ENCODE measurements at places on chromosomes 13 and 19.

DNA sequence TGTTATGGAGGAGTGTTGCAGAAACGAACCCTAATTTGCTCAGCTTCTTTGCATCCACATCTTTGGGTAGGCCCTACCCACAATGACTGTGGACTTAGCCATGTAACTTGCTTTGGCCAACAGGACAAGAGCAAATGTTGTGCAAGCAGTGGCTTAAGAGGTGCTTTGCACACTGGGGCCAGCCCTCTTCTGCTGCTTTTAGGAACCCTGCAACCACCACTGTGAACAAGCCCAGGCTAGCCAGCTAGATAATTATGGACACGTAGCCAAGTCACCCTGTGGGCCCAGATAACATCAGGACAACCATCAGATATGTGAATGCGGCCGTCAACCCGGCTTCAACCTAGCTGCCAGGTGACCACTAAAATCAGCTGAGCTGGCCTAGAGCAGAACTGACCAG is 17.1 kb downstream of the C19orf47 start:
- DNase-seq: no peak

- no peak for DNase-seq
Measured at GRCh38 chr19:38183251-38183897, 40.6 kb downstream of the DPF1 start.

DNA sequence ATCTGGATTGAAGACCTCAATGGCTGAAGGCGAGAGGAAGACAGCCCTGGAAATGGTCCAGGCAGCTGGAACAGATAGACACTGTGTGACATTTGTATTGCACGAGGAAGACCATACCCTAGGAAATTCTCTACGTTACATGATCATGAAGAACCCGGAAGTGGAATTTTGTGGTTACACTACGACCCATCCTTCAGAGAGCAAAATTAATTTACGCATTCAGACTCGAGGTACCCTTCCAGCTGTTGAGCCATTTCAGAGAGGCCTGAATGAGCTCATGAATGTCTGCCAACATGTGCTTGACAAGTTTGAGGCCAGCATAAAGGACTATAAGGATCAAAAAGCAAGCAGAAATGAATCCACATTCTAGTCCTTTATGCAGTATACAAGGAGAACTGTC is 1.2 kb downstream of the POLR1D start:
- no peak for DNase-seq

GRCh38 chr13:93881411-93881810 is 598.1 kb downstream of the DCT start:
- DNase-seq: no peak

- no peak for DNase-seq
Measured at GRCh38 chr13:111646456-111646855, 326.0 kb downstream of the TEX29 start.

DNA sequence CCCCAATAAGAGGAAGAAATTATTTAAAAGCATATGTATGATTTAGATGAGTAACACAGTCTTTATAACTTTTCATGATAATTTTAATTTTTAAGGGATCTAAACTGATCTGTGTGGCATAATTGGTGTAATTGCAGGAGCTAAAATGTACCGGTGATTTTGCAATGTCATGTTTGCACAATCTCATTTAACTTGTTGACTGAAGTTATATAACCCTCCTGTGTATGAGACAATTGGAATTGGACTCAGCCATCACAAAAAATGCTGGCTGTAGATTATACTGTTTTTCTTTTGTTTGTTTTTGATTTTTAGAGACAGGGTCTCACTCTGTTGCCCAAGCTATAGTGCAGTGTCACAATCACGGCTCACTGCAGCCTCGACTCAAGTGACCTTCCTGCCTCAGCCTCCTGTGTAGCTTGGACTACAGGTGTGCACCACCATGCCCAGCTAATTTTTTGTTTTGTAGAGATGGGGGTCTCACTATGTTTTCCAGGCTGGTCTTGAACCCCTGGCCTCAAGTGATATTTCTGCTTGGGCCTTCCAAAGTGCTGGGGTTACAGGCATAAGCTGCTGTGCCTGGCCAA is 26.1 kb downstream of the FGF9 start:
- DNase-seq: no peak

DNA sequence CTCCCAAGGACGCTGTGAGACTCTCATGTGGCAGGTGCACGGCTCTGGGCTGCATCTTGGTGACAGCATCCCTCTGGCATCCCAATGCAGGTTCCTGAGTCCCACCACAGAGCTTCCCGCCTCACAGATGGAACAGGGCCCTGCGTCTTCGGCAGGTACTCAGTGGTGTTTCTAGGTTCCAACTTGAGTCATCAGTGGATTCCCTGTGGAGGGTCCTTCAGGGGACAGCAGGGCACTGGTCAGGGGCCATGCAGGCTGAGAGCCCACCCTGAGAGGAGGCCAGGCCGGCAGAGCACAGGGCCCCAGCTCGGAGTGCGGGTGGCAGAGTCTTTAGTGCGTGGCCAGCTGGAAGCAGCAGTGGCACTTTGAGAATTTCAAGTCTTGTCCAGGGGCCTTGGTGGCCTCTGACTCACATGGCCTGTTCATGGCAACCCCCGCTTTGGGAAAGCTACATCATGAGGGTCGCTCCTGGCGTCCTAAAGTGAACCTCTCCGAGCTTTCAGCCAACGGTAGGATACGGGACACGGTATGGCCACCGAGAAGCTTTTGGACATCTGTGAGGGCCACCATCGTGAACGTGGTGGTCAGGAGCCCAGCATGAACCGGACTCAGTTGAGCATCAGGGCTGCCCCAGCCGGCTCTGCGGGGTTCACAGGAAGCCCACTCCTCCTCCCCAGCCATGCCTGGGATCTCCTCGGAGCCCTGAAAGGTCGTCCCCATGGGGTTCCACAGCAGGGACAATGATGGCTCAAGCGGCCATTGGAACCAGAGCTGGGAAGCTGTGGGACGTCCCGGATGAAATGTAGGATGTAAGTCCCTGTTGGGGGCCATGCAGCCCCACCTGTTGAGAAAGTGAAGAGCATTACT is 72.0 kb upstream of the MCF2L start:
- no peak for DNase-seq

DNA sequence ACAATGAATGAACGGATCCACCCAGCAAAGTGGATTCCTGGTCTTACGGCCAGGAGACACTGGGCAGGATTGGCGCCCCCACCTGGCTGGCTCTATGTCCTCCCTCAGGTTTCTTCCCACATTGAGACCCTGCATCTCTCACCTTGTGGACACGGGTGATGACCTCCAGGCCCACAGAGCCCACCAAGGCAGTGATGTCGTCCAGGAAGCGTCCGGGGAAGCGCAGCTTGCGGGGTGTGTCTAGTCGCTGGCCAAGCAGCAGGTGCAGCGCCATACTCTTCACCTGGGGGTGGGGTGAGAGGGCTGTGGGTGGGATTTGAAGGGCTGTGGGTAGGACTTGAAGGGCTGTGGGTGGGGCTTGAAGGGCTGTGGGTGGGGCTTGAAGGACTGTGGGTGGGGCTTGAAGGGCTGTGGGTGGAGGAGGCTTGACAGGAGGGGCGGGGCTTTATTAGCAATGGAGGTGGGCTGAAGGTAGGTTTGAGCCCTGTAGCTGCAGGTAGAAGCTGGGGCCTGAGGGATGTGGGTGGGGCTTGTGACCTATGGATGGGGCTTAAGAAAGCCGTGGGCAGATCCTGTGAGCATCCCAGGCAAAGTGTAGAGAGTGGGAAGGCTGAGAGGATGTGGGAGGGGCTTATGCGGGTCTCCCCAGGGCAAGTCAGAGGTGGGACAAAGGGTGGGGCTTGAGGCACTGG is 12.1 kb upstream of the ANGPTL8 start:
- no peak for DNase-seq

DNA sequence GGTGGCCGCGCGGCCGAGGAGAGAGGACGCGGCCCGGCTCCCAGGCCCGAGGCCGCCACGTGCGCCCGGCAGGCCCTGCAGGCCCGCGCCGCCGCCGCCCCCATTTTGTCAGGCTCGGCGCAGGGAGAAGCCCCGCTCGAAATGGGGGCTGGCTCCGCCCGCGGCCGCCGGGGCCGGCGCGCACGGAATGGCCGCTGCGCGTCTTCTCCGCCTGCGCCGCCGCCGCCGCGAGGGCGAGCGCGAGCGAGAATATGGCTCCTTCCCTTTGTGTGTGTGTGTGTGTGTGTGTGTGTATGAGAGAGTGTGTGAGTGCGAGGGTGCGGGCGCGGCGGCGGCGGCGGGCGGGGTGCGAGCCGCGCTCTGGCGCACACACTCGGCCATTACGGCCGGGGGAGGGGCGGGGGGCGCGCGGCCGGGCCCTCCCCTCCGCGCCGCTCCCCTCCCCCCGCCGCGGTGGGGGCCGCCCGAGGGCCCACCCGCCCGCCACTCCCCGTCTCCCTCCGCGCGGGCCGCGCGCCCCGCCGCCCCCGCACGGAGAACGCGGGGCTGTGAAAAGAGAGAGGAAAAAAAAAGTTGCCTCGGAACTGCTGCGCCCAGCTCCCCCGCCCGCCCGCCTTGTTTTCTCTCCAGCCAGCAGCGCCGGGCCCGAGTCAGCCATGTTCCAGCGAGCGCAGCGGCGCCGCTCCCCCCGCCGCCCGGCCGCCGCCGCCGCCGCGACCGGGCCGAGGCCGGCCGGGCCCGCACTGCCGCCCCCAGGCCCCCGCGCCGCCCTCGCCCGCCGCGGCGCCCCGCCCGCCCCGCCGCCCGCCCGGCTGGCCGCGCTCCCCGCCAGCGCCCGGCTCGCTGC is 1.0 kb downstream of the HMGB1 start:
- DNase-seq: peak; percentile 32

DNA sequence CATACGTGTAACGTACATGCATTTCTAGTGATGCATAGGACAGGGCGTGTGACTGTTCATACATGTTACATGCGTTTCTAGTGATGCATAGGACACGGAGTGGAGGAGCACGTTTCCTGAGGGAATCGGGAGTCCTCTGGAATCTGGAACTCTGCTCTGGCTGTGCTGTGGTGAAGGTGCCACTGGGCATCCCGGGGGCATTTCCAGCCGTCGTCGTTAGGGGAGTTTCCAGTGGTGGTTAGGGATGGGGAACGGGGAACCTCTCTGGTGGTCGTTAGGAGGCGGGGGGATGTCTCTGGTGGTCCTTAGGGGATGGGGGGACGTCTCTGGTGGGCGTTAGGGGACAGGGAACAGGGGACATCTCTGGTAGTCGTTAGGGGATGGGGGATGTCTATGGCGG is 209.6 kb upstream of the SOX1 start:
- no peak for DNase-seq

GRCh38 chr19:32606289-32606688 is 25.3 kb downstream of the PDCD5 start:
- DNase-seq: no peak

DNA sequence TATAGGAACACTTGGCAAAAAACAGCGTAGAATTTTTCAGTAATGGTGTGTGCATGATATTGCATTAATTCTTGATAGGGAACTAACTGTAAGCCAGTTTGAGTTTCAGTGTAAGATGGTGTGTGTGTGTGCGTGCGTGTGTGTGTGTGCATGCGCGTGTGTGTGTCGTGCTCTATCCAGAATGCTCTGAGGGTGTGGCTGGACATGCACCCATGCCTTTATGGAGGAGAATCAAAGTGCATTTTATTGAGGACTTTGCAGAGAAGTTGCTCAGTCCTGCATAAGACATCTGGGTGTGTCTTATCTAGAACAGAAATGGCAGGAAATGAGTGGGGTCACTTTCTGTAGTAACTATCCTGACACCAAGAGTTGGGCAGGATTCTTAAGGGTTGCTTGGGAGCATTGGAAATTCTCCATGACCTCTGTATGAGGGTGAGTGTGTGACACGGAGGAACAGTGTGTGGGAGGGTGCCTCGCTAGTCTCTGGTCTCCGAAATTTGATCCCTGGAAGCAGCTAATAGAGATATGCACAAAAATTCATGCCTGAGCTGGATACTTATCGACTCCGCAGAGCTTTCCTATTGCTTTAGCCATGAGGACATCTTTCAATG is 252.2 kb downstream of the TSHZ3 start:
- DNase-seq: no peak

DNA sequence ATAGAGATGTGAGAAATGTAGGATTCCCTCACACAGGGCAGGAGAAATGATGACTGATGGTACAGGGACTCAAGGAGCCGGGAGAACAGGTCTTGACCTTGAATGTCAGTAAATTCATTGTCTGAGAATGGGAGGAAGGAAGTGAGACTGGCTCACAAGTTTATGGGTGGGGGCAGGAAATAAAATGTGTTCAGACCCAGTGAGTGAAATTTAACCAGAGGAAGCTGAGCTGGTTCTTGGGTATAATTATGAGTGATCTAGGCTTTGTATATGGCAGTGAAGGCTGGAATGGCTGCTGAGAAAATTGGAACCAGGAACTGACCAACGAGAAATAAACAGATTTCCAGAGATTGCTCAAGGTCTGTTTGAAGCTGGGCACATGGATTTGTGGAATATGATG is 6.3 kb upstream of the IGSF23 start:
- DNase-seq: no peak

- no peak for DNase-seq
Measured at GRCh38 chr13:40464337-40465014, 202.0 kb downstream of the FOXO1 start.

DNA sequence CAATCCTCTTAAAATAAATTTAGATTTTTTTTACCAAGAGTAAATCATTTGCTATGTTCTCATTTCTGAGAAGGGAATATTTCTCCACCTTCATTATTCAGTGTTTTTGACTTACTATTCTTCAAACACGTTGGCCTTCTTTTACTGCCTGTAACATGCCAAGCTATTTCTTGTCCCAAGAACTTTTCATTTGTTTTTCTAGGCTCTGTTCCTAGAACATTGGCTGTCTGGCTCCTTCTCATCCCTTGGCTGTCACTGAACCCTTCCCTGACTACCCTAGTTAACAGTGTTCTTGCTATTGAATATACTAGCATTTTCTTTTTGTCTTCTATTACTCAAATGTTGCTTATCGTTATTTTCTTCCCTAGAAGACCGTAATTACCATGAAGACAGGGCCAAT is 248.1 kb downstream of the ITGBL1 start:
- no peak for DNase-seq

- no peak for DNase-seq
Measured at GRCh38 chr19:3766520-3766919, 4.0 kb downstream of the MRPL54 start.

DNA sequence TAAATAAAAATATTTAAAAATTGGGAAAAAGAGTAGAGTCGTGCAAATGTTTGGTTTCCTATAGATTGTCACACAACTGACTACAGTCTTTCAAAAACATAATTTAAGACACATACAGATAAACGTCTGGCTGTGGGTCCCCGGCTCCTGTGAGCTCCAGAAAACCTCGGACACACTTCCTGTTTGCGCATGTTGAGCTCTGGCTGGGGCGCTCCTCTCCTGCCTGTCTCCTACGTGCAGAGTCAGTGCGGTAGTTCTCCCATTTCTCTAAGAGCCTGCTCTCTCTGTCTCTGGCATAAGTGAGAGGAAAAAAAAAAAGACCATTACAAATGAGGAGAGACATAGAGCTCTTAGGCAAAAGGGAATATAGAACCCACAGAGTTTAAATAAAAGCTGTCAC is 128.2 kb upstream of the OBI1 start:
- no peak for DNase-seq

Data from stimulated activated CD8-positive, alpha-beta memory T cell treated with anti-CD3 and anti-CD28 coated beads, Interleukin-4, amount 100 ng/mL, for 1 hour (primary cell).